ENCODE measurements at places on chromosomes 5 and 9.

DNA sequence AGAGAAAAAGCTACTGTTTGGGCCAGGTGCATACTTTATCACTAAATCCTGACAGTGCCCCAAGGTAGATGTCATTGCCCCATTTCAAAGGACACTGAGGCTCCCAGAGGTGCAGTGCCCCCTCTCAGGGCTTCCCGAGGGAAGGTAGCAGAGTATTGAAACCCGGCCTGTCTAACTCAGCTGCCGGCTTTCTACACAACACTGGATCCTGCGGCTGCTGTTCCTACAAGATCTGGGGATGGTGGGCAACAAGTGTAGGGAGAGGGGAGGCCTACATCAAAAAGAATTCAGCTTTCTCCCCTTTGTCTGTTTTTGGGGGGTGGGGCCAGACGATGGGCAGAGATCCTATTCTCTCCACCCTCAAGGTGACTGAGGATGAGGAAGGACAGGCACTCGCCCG lies 200.8 kb downstream of the DAB2IP start:
- no peak for DNase-seq

- DNase-seq = no peak
Observed at GRCh38 chr5:172854971-172855370, 20.9 kb downstream of the ERGIC1 start.

DNA sequence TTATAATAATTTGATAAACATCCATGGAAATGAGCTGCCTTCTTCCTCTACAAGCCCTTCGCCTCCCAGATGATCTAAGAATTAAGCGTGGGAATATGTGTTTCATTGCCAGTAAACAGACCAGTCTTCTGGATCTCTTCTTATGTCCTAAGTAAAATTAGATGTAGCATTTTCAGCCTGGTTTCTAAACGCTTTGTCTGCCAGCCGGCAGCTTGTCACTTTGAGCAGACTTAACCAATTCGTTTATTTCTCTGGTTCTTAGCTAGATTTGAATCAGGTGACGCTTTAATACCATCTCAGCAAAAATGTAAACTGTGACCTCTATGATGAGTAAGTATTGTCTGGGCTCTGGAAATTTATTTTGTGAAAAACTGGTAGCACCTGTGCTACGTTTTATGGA lies 380.6 kb upstream of the NUDT12 start:
- no peak for DNase-seq

DNA sequence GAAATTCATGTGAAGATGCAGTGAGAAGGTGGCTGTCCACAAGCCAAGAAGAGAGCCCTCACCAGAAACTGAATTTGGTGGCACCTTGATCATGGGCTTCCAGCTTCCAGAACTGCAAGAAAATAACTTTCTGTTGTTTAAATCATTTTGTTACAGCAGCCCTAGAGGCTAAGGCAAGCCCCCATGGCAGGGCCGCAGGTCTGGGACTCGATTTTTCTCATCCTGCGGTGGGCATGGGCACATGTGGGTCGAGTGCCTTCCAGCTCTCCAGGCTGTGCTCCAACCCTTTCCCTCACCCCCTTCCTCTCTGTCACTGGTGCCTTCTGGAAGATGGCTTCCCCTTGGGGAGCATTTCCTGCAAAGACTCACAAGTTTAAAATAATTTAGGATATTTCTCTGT lies 40.7 kb downstream of the AHRR start:
- no peak for DNase-seq

DNA sequence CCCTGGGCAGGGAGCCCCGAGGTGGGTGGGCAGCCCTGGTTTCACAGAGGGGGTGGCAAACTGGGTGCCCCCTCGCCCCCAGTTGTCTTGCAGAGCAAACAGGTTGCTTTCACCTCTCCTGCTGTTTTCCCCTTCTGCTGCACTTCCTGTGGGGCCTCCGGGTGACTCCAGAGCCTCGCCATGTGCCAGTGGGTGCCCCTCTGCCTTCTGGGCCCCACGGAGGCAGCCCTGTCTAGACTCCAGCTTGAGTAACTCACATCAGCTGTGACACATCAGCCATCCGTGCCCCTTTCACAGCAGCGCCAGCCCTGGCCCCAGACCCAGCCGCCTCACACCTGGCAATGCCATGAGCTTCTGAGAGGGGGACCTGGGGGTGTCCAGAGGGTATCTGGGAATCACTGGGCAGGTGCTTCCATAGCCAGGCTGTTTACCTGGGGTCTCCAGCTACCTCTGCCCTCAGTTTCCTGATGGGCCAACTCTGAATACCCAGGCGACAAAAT lies 36.9 kb downstream of the ADAMTSL2 start:
- DNase-seq = no peak

DNA sequence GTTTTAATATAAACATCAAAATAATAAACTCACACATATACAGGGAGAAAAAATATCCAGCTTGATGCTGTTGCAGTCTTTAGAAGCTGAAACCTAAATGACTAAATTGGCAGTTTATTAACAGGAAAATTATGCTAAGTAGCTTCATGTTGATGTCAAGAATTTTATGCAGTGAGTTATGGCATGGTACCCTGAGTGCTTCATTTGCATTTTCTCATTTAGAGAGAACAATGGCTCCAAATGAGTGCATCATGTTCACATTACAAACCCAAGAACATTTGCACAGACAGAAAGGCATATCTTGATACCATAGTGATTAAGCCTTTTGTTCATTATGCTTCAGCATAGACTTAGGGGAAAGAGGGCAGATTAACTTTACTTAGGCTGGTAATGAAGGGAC lies 102.9 kb upstream of the FSTL4 start:
- DNase-seq = no peak

- DNase-seq = no peak
Observed at GRCh38 chr5:8908055-8908683, 637.7 kb downstream of the SEMA5A start.

DNA sequence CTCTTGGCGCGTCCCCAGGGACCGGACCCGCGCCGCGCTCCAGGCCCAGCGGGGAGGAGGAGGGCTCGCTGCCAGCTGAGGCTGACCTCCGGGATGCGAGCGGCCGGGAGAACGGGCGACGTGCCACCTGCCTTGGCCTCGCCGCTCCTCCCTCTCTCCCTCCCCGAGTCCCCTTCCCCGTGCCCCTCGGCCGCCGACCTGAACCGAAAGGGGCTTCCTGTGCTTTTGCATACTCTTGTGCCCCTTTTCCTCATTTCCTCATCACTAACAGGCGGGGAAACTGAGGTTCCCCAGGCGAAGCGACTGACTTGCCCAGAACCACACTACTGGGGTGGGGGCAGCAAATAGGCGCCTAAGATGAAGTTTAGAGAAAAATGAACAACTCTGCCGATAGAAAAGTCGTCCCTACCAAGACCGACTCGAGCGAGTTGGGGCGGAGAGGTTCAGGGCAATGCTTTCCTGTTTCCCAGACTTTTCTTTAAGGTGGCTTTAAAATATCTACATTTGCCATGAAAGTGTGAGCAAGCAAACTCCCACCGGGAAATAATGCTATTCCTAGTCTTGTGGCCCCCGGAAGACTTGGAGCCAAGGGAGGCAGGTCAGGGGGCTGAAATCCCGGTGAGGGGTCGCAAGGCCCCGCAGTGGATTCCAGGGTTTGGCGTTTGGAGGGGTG lies 580 bp upstream of the DUSP1 start:
- DNase-seq = peak; percentile 27

- no peak for DNase-seq
Observed at GRCh38 chr5:129746876-129747275, 1.0 kb upstream of the MINAR2 start.

DNA sequence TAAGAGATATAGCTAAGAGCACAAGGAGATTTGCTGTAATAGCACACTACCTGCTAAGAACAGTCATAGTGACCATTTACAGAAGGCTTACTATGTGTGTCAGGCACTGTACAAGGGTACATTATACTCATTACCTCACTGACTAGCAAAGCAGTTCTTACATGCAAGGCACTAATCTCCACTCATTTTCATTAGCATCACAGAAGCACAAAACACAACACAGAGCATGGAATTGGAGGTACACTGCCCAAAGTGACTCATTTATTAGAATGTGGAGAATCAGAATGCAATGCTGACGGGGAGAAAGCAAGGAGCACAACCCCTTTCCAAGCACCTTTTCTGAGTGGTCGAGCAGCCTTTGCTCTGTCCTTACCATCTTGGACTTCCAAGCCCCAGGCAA lies 169.7 kb downstream of the ENTREP1 start:
- DNase-seq = no peak

DNA sequence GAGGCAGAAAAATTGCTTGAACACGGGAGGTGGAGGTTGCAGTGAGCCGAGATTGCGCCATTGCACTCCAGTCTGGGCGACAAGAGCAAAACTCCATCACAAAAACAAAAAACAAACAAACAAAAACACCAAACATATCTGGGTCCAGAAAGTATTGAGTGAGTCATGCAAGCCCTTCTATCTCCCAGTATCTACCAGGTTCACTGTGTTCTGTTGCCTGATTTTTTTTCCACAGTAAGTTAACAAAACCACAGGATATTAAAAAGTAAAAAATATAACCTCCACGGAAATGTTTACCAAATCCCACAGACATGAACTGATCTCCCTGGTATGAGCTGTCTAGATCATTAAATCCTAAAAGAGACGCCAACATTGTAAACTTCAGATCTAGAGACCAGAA lies 94.4 kb downstream of the ANKH start:
- no peak for DNase-seq

GRCh38 chr5:135031813-135032694 lies 2.0 kb downstream of the PITX1 start:
- no peak for DNase-seq

DNA sequence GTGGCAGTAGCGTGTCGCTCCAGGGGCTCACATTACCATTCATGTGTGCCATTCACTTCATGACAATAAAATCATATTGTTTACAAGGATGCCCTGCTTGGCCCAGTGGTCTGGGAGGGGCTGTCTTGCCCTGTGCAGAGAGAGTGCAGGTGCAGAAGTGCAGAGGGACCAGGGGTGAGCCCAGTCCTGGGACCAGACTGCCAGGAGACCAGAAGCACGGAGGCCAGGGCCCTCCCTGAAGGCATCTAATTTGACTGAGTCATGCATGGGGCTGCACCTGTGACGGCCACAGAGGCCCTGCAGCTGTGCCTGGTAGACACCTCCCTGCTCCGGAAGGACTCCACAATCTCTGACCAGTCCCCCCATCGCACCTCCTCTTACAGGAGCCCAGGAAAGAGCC lies 164.4 kb upstream of the FOXD4L5 start:
- DNase-seq = no peak

DNA sequence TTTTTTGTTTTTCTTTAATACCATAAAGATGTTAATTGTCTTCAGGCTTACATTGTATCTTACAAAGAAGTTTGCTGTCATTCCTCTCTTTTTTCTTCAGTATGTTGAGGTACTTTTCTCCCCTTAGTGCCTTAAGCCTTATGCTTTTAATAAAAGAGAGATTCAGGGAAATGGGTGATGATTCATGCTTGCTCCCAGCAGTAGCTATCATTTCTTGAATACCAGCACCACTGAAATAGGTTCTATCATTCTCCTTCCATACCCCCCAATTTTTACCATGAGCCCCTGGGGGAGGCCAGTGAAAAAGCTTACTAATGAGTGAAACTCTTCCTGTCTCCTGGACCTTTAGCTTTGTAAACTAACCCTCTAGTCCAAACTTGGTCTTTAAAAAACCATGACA lies 165.0 kb downstream of the FBXL7 start:
- DNase-seq = no peak

GRCh38 chr9:136527721-136528710 lies 17.8 kb downstream of the NOTCH1 start:
- no peak for DNase-seq

DNA sequence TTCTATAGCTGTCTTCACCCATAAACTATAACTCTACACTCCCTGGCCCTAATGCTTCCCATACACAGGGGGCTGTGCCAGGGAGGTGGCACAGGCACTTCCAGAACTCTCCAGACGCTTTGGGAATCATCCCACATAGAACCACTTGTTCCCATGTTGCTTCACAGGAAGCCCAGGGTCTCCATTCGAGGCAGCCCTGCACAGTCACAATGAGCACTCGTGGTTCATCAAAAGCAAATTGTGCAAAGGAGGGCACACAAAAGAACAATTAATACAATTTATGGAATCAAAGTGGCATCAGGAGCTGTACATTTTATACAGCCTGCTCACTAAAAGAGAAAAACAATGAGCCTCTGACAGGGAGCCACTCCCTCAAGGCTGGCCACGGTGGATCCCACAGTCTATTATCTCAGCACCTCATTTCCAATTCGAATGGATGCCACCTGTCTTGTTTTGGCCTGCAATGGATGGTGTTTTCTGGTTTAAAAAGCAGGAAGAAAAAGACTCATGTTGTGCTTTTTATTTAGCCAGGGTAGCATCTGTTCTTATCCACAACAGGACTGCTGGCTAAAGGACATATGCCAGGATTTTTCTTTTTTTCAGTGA lies 354.8 kb downstream of the ENC1 start:
- no peak for DNase-seq

- DNase-seq = no peak
Observed at GRCh38 chr5:170290498-170290897, 7.1 kb downstream of the LCP2 start.

- no peak for DNase-seq
Observed at GRCh38 chr5:66223637-66224036, 79.5 kb downstream of the SREK1 start.

DNA sequence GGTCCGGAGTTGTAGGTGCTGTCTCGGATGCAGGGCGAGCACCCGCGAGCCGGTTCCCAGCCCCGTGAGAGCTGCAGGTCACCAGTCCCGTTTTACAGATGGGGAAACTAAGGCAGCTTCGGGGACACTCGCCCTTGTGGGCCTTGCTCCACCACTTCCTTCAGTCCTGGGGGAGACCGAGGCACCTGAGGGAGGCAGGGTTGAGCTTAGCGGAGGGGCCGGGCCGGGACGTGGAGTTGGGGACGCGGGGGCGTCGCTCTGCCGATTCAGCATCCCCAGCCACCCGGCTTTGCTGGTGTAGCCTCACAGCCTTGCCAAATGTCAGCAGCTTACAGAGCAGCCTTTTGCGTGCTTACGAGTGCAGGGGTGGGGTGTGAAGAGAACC lies 530 bp downstream of the BBLN start:
- no peak for DNase-seq

GRCh38 chr5:77437194-77437593 lies 54.9 kb downstream of the WDR41 start:
- no peak for DNase-seq

DNA sequence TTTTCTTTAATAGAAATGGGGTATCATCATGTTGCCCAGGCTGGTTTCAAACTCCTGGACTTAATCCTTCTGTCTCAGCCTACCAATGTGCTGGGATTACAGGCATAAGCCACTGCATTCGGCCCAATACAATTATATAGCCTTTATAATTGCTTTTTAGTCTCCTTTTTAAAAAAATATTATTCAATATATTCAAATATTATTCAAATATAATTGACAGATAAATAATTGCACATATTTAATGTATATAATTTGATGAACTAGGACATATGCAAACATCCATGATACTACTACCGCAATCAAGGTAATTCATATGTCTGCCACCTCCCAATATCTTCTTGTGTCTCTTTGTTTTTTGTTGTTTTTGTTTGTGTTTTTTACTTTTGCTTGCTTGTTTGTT lies 894.2 kb upstream of the PTPRD start:
- DNase-seq = no peak

GRCh38 chr5:1873243-1873959 lies 9.3 kb downstream of the IRX4 start:
- no peak for DNase-seq
